Adipocyte (in vitro differentiated cells): ENCODE measurements at places on chromosomes 5 and 9.

GRCh38 chr9:24590432-24590831 lies 44.7 kb upstream of the IZUMO3 start:
- DNase-seq: no peak

GRCh38 chr9:98491828-98492227 lies 216.9 kb downstream of the GABBR2 start:
- DNase-seq: peak; percentile 74

GRCh38 chr9:16964228-16964627 lies 93.8 kb upstream of the BNC2 start:
- peak; percentile 94 for DNase-seq

GRCh38 chr5:16520841-16521240 lies 55.2 kb upstream of the ZNF622 start:
- no peak for DNase-seq

GRCh38 chr5:142474431-142475094 lies 149.7 kb upstream of the SPRY4 start:
- DNase-seq: peak; percentile 67

DNA sequence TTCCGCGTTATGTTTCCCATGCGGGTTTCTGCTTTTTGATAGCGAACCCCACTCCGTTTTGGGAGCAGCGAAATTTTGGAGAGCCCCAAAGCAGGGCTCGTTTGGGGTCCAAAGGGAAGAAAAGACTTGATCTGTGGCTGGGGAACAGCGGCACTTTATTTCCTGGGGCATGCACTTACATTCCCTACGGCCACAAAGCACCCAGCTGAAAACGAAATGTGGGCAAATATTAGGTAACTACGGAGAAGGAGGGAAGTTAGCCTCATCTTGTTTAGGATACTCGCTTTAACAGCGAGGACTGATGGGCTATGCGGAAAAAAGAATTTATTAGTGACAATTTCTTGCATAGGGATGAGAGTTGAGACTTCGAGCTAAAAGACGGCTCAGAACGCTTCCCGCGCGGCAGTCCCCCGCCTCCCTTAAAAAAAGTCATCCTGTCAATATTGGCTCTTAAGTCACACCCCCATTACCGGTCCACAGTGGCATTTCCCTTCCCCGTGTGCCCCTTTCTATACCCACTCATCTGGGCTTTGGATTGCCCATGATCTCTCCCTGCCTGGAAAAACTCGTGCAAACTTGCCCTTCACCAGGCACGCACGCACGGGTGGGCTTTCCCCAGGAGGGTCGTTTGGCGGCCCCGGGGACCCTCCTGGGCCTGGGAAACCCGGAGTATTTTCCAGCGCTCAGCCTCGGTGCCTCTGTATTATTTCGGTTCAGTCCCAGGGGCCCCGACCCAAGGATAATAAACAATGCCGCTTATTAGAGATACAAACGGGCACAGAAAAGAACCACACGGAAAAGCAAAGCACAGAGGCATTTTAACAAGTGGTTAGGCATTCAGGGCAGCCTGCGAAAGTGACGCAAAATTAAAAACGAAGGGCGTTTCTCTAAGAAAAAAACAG lies 35.8 kb upstream of the NFIB start:
- no peak for DNase-seq

DNA sequence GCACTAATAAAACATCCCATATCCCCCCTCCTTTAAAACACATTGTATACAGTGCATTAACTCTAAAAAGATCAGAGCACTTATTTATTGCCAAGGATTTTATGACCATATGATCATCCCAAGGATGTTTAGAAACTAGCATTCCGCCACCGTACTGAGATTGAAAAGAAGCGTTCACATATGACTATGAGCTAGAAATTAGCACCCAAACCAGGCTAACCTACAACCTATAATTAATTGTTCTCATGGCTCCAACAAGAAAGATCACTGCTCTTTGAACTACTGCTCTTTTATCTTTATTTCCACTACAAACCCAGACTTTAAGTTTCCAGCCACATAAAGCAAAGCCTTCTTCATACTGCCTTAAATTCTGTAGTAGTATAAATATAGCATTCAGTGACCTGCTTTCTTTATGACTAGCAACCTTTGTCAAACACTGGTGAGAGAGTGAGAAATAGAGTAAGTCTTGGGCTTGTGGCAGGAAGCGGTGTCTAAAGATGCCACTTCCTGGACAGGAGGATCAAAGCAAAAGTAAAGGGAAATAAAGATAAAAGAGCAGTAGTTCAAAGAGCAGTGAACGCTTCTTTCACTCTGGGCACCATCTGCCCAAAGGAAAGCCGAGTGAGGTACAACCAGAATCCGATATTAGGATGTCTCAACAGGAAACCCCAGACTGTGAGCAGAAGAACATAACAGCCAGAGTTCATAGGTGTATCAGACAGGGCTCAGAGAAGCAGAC lies 151.1 kb upstream of the ERCC6L2 start:
- no peak for DNase-seq

- DNase-seq: no peak
Observed at GRCh38 chr5:147643142-147643541, 133.3 kb upstream of the DPYSL3 start.

GRCh38 chr9:84330246-84330645 lies 10.3 kb downstream of the SLC28A3 start:
- DNase-seq: no peak

DNA sequence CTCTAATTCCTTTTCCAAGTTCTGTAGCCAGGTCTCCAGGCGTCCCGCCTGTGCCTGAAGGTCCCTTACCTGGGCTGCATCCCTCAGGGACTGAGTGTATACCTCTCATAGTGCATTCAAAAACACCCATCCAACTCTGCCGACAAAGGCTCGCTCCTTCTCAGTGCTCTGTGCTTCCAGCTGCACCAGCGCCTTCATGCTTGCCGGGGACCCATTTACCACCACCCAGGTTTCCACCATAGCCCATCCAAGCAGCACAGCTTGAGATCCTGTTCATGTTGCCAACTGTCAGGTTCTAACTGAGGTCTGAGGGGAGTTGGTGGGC lies 794.5 kb downstream of the EFNA5 start:
- DNase-seq: no peak
